ENCODE measurements at places on chromosomes 3 and 15.

GRCh38 chr15:51328926-51329325 is 9.5 kb downstream of the CYP19A1 start:
- DNase-seq: no peak

DNA sequence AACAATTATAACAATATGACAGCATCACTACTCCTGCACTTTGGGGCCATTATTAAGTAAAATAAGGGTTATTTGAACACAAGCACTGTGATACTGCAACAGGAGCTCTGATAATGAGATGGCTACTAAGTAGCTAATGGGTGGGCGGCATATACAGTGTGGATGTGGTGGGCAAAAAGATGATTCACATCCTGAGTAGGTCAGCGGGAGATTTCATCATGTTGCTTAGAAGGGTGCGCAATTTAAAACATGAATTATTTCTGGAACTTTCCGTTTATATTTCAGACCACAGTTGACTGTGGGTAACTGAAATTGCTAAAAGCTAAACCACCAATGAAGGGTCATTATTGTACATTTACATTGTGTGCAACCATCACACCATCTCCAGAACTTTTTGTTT is 42.3 kb downstream of the FBXO22 start:
- no peak for DNase-seq

GRCh38 chr15:81085213-81085612 is 48.9 kb upstream of the CFAP161 start:
- no peak for DNase-seq

- DNase-seq: no peak
Measured at GRCh38 chr15:69014454-69014853, at the start of gene NOX5. NOX5 (plus strand) TSS chr15:69014695; CDS start chr15:69014736, 41 bp downstream.

DNA sequence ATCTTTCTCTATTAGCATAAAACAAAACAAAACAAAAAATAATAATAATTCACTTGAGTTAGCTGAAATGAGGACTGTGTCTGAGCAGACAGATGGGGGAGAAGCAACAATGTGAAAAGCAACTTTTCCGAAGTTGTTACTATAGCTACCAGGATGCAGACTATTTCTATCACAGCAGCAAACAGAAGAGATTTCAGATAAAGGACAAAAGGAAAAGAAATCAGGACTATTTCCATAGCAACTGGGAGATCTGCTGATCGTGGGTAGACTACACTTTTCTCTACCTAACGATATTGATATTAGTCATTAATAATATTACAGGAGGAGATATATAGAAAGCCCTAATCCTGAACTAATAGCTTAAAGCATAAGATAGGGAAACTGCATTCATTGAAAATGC is 321.7 kb downstream of the GABRG3 start:
- no peak for DNase-seq

DNA sequence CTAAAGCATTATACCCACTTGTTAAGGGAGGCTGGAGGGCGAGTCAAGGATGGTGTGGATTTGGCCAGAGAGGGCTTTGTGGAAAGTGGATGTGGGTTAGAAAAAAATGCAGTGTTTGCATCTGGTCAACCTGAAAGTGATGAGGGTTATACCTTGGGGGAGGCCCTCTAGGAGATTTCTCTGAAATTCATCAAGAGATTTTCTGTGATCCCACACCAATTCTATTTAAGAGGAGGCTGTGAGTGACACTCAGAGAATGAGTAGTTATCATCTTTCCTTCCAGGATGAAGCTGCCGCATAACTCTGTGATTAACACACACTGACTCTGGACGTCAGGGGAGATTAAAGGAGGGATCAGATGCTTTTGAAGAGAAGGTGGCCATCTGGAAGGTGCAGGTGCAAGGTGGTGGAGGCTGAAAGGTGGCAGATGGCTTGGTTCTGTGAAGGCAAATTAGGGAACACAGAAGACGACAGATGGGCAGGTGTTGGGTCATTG is 54.8 kb downstream of the ANAPC13 start:
- no peak for DNase-seq

- no peak for DNase-seq
Measured at GRCh38 chr3:110576960-110577359, 494.7 kb upstream of the NECTIN3 start.

DNA sequence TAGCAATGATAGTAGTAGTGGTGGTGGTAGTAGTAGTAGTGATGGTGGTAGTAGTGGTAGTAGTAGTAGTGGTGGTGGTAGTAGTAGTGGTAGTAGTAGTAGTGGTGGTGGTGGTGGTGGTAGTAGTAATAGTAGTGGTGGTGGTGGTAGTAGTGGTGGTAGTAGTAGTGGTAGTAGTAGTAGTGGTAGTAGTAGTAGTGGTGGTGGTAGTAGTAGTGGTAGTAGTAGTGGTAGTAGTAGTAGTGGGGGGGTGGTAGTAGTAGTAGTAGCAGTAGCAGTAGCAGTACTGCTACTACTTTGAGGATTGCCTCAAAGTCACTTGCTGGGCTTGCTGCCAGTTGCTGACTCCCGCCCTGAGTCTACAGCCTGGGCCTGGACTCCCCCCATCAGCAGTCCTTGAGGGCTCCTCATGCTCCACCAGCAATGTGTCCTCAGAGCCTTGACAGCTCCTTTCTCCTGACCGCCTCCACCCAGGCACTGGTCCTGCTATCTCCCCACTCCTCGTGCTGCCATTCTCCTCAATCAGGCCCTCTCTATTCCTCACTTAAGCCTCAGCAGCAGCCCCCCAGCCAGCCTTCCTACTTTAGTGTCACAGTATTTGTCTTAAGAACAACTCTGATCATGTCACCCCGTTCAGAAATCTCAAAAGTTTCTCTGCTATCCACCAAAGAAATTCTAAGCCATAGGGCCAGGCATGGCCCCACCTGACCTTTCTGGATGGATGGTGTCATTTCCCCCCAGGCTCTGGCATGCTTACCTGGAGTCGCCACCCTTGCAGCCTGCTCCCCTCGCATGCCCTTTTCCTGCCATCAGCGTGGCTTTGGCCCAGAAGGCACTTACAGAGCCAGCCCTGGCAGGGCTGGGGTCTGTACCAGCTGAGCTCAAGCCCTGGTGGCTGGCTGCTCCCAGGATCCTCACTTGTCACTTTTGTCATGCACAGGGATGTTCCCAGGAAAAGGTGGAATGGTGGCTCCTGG is 45.6 kb downstream of the DLEC1 start:
- DNase-seq: no peak

DNA sequence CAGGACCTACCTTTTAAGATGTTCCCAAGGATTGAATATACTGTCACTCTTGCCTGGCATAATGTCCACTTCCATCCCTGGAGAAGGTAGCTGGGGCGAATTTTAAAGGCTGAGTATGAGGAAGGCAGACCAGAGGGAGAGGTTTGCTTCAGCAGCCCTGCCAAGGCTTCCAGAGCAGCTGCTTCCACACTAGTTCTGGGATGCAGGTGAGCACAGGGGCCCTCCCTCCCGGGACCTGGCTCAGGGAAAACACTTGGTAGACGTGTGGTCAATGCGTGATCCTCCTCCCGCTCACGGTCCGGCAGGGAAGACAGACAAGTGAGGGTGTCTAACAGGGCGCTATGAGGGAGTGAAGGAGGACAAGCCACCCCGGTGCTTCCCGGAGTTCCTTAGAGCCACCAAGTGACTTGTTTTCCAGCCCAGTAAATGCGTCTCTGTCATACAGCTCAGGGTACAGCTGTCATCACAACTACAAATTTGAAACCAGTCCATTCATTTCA is 327.6 kb downstream of the ARRDC4 start:
- no peak for DNase-seq

GRCh38 chr3:186004209-186004608 is 66.4 kb upstream of the TRA2B start:
- no peak for DNase-seq

DNA sequence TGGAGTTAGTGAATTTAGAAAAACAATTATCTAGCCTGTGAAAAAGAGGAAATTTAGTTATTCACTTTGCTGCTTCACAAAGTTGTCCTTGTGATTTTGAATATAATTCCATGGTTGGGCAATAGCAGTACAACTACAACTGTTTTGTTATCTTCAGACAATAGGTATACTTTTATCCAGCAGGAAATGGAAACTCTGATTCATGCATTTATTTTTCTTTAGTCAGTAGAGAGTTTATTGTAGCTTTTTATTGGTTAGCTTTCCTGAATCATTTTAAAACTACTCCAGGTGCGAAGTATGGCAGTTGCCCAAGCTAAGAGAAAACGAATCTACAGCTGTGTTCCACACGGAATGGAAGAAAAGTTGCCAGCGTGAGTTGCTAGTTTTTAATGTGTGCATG is 80.3 kb downstream of the TM4SF4 start:
- DNase-seq: no peak

DNA sequence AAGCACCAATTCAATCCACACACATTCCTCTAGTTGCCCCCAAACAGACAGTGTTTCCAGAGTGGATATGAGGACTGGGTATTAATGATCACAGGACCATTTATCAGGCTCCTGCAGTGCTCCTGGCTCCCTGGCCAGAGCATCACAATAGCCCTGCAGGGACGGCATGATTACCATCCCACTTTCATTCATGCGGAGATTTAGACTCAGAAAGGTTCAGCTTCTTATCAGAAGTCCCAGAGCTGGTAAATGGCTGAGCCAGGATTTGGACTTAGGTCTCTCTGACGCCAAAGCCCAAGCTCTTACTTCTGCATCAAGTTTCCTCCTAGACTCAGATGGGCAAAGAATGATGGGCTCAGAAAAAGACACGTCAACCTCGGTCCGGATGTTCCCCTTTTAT is 2.9 kb upstream of the EPHB3 start:
- no peak for DNase-seq

GRCh38 chr15:29207027-29207757 is 62.4 kb downstream of the NSMCE3 start:
- no peak for DNase-seq

- no peak for DNase-seq
Measured at GRCh38 chr15:90576711-90577389, 47.1 kb downstream of the CRTC3 start.

Data from stimulated activated CD8-positive, alpha-beta memory T cell treated with anti-CD3 and anti-CD28 coated beads, Interleukin-4, amount 100 ng/mL, for 1 hour (primary cell).